ENCODE measurements at places on chromosomes 13 and 19. TPM values are rescaled to one million over a fixed set of nuclear protein-coding genes. Genes with fewer than 3 reads are reported as not detected.

NRTN gene
- 0.85 TPM for total RNA-seq

PGLYRP2 gene
- not detected for total RNA-seq

- DNase-seq = no peak
- H3K27ac ChIP-seq = no peak overlapping the region
- H3K4me3 ChIP-seq = no peak overlapping the region
- no peaks in the 10 kb centered on the region for H3K27me3 ChIP-seq
Observed at GRCh38 chr13:53073711-53074110, 45.1 kb downstream of the OLFM4 start.

- no peak for DNase-seq
- no peaks in the 10 kb centered on the region for H3K27me3 ChIP-seq
- no peaks in the 10 kb centered on the region for H3K36me3 ChIP-seq
- no peak overlapping the region for H3K27ac ChIP-seq
- H3K4me3 ChIP-seq = no peak overlapping the region
Observed at GRCh38 chr13:87129602-87130300, 541.4 kb upstream of the SLITRK5 start.

GRCh38 chr13:94335761-94336526, 143.5 kb downstream of the DCT start:
- H3K27me3 ChIP-seq = no peaks in the 10 kb centered on the region
- H3K4me3 ChIP-seq = no peak overlapping the region
- no peak for DNase-seq
- H3K27ac ChIP-seq = no peak overlapping the region

GRCh38 chr19:51690454-51691073, 2.6 kb upstream of the SPACA6 start:
- H3K27ac ChIP-seq = peak overlapping the region; percentile 100
- H3K36me3 ChIP-seq = peaks cover 11% of the 10 kb centered on the region
- H3K4me1 ChIP-seq = peaks cover 12% of the 10 kb centered on the region
- H3K27me3 ChIP-seq = no peaks in the 10 kb centered on the region
- peak overlapping the region; percentile 71 for H3K4me3 ChIP-seq
- no peak for DNase-seq

LILRB2 gene
- 0.11 TPM for total RNA-seq

GRCh38 chr13:90302107-90302506, 1045.4 kb upstream of the MIR17HG start:
- H3K36me3 ChIP-seq = no peaks in the 10 kb centered on the region
- no peak for DNase-seq
- H3K27ac ChIP-seq = no peak overlapping the region
- no peaks in the 10 kb centered on the region for H3K4me1 ChIP-seq
- no peak overlapping the region for H3K4me3 ChIP-seq

RAD23A gene
- 146 TPM for total RNA-seq

DNA sequence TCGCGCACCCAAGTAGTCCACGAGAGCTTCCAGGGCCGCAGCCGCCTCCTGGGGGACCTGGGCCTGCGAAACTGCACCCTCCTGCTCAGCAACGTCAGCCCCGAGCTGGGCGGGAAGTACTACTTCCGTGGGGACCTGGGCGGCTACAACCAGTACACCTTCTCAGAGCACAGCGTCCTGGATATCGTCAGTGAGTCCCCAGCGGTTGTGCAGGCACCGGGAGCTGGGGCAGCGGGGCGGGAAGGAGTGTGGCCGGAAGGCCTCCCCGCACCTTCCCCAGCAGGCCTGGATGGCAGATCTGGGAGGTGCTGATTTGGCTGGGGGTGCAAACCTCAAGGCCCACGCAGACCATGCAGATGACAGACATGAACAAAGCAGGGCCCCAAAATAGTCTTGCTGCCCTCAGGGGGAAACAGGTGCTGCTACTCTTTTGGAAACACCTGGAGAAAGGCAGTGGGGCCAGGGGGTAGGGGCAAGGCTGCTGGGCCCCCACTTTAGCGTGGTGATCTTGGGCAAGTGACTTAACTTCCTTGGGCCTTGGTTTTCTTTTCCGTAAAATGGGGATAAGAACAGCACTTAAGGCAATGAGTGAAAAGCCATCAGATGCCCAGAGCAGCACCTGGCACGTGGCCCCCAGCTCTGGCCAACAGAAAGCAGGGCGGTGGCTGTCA, 4.0 kb downstream of the MAG start:
- H3K36me3 ChIP-seq = no peaks in the 10 kb centered on the region
- no peaks in the 10 kb centered on the region for H3K4me1 ChIP-seq
- no peaks in the 10 kb centered on the region for H3K27me3 ChIP-seq
- no peak overlapping the region for H3K27ac ChIP-seq

GRCh38 chr19:40279120-40279551, 6.0 kb downstream of the AKT2 start:
- no peaks in the 10 kb centered on the region for H3K27me3 ChIP-seq
- peak overlapping the region; percentile 63 for H3K27ac ChIP-seq
- peaks cover 44% of the 10 kb centered on the region for H3K4me1 ChIP-seq
- no peaks in the 10 kb centered on the region for H3K36me3 ChIP-seq

DNA sequence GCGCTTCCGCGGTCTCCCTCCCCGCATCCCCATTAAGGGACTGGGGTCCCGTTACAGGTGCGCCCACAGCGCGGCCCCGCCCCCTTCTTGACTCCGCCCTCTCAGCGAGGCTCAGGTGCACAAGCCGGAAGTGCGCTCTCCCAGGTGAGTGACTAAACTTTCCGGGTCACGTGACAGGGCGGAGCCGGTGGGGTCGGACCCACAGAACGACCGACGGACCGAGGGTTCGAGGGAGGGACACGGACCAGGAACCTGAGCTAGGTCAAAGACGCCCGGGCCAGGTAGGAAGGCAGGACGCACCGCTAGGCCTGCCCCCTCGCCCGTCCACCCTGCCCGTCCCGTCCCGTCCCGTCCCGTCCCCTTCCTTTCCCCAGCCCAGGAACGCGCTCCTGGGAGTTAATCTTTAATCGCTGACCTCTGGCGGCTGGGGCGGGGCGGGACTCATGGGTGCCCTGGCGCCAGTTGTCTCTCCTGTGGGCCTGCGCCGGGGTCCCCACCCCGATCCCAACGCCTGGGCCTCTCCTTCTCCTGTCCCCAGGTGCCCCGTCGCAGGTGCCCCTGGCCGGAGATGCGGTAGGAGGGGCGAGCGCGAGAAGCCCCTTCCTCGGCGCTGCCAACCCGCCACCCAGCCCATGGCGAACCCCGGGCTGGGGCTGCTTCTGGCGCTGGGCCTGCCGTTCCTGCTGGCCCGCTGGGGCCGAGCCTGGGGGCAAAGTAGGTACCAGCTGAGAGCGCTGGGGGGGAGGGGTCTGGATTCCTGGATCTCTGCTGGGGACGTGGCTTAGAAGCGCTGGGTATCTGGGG, at the start of gene CRB3:
CRB3 (plus strand) TSS at position 202 of the 804 bp plus-strand sequence; CDS start at position 633, 431 bp downstream.
- no peaks in the 10 kb centered on the region for H3K4me1 ChIP-seq
- no peak within 1 kb of the TSS for H3K4me3 ChIP-seq
- H3K27me3 ChIP-seq = no peaks in the 10 kb centered on the region
- DNase-seq = no peak

DNA sequence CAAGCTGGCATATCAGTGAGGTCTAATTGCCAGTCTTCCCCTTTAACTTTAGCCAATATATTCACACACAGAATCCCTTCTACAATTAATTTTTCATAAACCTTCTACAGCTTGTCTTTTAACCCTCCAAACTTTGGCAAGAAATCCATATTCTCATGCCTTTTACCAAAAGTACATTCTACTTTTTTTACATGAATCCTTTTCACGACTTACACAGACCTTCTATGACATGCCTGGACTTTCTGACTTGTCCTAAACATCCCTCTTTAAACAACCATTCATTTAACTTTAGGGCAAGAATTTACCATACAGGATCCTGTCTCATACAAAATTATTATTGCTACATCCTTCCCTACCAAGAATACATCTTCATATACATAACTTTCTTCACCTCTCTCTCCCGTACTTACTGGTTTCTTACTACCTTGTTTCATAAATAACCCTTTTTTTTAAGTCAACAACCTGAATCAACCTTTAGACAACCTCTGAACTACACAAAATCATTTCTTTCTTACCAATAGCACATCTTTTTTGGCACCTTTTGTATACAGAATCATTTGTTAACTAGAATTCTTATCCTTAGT, 23.5 kb downstream of the ZNF544 start:
- no peaks in the 10 kb centered on the region for H3K4me1 ChIP-seq
- H3K27me3 ChIP-seq = no peaks in the 10 kb centered on the region
- no peak for DNase-seq
- H3K27ac ChIP-seq = no peak overlapping the region
- peaks cover 100% of the 10 kb centered on the region for H3K36me3 ChIP-seq
- H3K4me3 ChIP-seq = no peak overlapping the region

DNA sequence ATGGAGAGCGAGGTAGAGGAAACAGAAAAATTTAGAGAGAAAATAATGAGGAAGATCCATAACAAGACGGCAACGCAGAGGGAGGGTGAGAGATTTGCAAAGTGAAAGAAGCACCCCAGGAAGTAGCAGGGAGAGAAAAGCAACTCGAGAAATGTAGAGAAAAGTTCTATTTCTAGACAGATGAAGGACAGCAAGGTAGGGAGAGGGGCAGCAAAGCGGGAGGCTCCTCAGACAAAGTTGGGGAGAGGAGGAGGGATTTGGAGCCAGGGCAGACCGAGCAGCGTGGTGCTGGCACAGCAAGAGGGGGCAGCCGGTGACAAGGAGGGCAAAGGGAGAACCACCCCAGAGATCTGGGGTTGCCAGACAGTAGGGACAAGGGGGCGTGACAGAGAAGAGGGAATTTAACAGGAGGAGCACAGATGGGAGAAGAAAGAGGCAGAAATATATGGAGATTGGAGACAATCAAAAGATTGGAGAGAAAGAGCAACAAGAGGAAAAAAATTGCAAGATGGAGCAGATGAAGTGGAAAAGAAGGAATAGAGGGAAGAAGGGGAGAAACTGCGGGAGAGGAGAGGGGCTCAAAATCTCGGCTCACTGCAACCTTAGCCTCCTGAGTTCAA, 989 bp downstream of the ZNF766 start:
- H3K4me3 ChIP-seq = peak overlapping the region; percentile 92
- H3K27ac ChIP-seq = peak overlapping the region; percentile 98
- H3K27me3 ChIP-seq = no peaks in the 10 kb centered on the region
- H3K36me3 ChIP-seq = peaks cover 16% of the 10 kb centered on the region
- peaks cover 14% of the 10 kb centered on the region for H3K4me1 ChIP-seq

All from ascending aorta (tissue), 2 donors.